ENCODE measurements at places on chromosomes 7 and 10.

DNA sequence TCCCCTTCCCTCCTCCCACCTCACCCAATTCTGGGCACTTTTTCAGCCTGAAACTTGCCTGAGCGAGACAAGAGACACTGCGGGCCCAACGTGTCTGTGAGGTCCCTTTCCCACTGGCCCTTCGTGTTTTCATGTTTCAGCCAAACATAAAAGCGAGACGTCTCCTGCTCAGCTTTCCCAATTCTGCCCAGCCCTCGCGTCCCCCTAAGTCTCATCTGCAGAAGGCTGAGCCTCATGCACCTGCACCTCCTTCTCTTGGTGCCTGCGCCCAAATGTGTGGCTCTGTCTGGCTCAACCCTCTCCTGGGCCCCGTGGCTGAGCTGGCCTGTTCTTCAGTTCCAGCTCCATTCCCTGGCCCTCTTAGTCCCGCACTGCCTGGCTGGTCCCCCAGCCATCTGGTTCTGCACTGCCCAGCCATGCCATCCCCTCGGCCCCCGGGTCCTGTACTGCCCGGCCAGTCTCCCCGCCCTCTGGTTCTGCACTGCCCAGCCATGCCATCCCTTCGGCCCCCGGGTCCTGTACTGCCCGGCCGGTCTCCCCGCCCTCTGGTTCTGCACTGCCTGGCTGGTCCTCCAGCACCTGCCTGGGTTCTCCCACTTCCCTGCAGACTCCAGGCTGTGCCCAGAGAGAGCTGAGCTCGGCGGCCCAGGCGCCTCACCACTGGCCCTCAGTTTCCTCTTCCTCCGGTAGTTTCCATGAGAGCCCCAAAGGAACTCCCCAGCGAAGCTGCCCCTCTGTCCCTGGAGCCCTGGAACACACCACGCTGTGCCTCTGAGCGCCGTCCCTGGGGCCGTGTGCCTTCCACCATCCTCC lies 224.1 kb downstream of the DNAJB6 start:
- H3K36me3 ChIP-seq: peaks cover 75% of the 10 kb centered on the region
- H3K27me3 ChIP-seq: no peaks in the 10 kb centered on the region
- no peak for DNase-seq
- H3K4me1 ChIP-seq: no peaks in the 10 kb centered on the region

DNA sequence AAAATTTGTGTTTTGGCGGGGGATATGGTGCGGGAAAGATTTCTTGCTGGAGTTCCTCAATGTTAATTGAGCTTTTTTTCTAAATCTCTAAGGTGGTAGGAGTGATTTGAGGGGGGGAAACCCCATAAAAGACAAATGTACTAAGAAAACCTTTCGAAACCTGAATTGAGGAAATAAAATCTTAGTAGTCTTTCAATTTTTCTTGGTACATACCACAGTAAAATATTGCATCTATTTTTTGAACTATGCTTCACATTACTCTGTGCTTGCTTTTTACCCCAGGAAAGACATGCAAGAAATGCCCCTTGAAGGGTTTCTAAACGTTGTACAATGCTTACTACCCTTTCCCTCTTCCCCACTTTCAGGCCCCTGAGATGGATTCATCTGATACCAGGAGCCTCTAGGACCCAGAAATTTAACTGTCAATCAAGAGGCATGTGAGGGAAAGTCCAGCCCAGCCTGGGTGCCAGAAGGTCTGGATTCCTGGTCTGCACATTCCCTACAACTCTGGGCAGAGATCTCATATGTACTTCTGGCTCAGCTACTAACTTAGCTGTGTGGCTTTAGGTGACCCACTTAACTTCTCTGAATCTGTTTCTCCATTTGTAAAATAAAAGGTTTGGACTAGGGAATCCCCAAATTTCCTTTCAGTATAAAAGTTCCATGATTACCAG lies 5.8 kb upstream of the PDCD4 start:
- H3K27me3 ChIP-seq: no peaks in the 10 kb centered on the region
- H3K36me3 ChIP-seq: no peaks in the 10 kb centered on the region
- H3K4me3 ChIP-seq: no peak overlapping the region

DNA sequence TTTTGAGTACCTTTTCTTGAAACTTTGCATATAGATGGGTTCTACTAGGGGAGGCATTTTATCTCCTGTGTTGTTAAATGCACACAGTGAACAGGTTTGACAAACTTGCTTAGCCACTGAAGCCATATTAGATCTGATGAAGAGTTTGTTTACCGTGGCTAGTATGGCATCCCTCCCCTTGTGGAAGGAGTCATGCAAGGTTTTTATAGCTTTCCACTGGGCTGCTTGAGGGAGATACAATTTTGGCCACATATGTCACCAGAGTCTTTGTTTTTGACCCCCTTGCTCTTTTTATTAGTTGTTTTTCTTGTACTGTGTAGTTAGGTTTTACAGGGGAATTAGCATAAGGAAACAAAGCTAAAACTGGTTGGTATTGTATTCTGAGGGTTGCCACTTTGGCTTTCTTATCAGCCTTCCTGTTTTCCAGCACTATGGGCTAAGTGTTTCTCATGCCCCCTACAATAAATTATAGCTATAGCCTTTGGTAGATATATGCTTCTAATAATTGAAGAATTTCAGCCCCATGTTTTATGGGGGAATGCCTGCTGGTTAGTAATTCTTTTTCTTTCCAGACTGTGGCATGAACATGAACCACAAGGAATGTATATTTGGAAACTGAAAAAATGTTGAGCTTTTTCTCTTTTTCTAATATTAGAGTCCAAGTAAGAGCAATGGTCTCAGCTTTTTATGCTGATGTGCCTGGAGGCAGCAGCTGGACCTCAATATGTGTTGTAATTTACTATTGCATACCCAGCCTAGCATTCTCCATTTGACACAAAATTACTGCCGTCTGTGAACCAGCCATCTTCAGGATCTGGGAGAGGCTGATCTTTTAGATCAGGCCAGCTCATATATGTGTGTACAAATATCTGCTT lies 18.4 kb upstream of the STEAP2 start:
- no peaks in the 10 kb centered on the region for H3K36me3 ChIP-seq
- no peak overlapping the region for H3K27ac ChIP-seq
- H3K4me1 ChIP-seq: no peaks in the 10 kb centered on the region
- H3K4me3 ChIP-seq: no peak overlapping the region

DNA sequence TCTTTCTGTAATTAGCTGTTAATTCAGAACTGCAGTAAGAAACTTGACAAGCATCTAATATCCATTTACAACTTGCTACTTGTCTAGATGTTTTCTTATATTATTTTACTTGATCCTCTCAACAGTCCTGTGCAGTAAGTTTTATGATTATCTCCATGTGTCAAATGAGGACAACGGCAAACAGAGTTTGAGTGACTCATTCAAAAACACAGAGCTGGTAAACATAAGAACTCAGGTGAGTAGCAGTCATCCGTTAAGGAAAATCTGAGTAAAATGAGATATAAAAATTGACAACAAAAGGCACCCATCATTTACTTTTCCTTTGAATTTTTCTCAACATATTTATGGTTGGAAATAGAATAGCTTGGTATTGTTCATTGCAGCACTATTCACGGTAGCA lies 19.0 kb upstream of the TARP start:
- no peak overlapping the region for H3K4me3 ChIP-seq
- H3K27me3 ChIP-seq: no peaks in the 10 kb centered on the region
- no peaks in the 10 kb centered on the region for H3K4me1 ChIP-seq

- no peaks in the 10 kb centered on the region for H3K27me3 ChIP-seq
- DNase-seq: no peak
- no peak overlapping the region for H3K27ac ChIP-seq
- H3K36me3 ChIP-seq: no peaks in the 10 kb centered on the region
- H3K4me3 ChIP-seq: no peak overlapping the region
Observed at GRCh38 chr10:10293481-10293951, 724.2 kb upstream of the CELF2 start.

- peaks cover 40% of the 10 kb centered on the region for H3K36me3 ChIP-seq
- no peaks in the 10 kb centered on the region for H3K27me3 ChIP-seq
- peak overlapping the region; percentile 87 for H3K27ac ChIP-seq
- peak; percentile 93 for DNase-seq
- H3K4me3 ChIP-seq: peak overlapping the region; percentile 85
Observed at GRCh38 chr7:2632733-2633537, 1.1 kb downstream of the TTYH3 start.

GRCh38 chr7:157329447-157329846 lies 7.4 kb upstream of the DNAJB6 start:
- no peaks in the 10 kb centered on the region for H3K36me3 ChIP-seq
- no peak overlapping the region for H3K4me3 ChIP-seq
- DNase-seq: no peak
- no peak overlapping the region for H3K27ac ChIP-seq
- no peaks in the 10 kb centered on the region for H3K4me1 ChIP-seq
- H3K27me3 ChIP-seq: no peaks in the 10 kb centered on the region

DNA sequence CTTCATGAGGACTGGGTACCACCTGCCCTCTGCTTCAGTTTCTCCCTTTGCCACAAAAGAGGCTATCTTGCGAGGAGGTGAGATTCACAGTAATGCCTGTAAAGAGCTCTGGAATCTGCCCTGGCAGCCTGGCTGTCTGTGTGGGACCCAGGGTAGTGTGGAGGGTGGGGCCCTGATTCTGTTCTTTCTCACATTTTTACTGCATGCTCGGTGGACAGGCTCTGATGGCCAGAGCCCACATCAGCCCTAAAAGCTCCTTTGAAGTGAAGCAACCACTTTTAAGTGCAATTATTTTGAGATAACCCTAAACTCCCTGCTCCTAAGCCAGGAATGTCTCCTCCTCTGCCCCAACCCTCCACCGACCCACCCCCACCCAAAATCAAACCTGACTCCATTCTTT lies 92.1 kb upstream of the PODXL start:
- no peaks in the 10 kb centered on the region for H3K36me3 ChIP-seq
- no peak for DNase-seq
- H3K4me1 ChIP-seq: no peaks in the 10 kb centered on the region
- H3K27me3 ChIP-seq: peaks cover 7% of the 10 kb centered on the region
- no peak overlapping the region for H3K4me3 ChIP-seq

DNA sequence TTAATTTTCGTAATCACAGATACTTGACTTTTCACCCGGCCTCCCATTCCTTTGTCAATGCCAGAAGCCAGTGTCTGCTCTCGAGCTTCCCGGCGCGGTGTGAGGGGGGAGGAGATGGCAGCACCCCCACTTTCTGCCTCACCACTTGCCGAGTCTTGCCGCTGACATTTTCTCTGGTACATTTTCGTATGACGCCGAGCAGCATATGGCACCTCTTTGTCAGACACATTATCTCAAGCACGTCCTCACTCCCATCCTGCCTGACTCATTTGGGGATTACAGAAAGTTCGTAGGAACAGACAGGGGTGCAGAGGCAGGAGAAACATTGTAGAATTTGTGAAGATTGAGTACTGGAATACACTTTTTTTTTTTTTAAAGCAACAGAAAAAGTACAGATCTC lies 60.8 kb upstream of the SORCS3 start:
- H3K4me3 ChIP-seq: no peak overlapping the region
- H3K27me3 ChIP-seq: peaks cover 6% of the 10 kb centered on the region
- H3K27ac ChIP-seq: no peak overlapping the region
- DNase-seq: no peak

- H3K4me3 ChIP-seq: no peak overlapping the region
- no peak for DNase-seq
- H3K4me1 ChIP-seq: no peaks in the 10 kb centered on the region
- no peak overlapping the region for H3K27ac ChIP-seq
Observed at GRCh38 chr10:105611244-105611798, 970.2 kb downstream of the SORCS3 start.

GRCh38 chr10:16902606-16903005 lies 85.4 kb upstream of the RSU1 start:
- no peak overlapping the region for H3K27ac ChIP-seq
- peak; percentile 16 for DNase-seq
- no peaks in the 10 kb centered on the region for H3K36me3 ChIP-seq
- H3K4me1 ChIP-seq: peaks cover 12% of the 10 kb centered on the region
- no peak overlapping the region for H3K4me3 ChIP-seq
- H3K27me3 ChIP-seq: no peaks in the 10 kb centered on the region

DNA sequence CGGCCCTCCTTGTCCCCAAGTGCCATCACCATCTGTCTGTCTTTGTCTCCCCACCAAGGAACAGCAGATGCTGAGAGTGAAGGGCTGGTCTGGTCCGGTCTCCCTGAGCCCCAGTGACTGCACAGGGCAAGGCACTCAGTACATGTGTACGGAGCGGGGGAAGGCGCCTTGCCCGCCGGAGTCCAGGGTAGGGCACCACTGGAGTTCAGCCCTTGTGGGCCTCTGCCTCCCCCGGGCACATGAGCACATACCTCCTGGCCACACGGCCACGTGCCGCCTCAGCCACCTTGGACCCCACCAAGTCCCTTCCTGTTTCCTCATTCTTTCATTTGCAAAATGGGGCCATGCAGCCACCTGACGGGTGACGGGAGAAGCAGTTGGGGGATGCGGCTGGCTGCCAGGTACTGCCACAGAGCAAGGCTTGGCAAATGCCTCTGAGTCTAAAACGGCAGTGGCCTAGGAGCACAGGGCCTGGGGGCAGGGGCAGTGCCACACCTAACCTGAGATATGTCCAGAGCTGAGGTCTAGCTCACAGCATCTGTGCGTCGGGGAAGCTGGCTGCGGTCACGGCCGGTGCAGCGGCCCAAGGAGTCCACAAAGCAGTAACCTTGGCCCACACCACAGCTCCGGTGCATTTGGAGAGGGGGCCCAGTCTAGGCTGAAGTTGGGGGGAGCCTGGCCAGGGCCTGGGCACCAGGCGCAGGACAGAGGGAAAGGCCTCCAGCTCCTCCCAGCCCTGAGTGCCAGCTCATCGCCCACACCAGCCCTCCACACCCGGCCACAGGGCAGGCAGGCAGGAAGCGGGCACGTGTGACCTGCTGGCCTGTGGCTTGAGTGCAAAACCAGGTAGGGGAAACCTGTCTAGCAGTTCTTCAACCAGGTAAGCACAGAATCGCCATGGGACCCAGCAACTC lies 5.2 kb downstream of the ADAP1 start:
- no peaks in the 10 kb centered on the region for H3K4me1 ChIP-seq
- H3K36me3 ChIP-seq: no peaks in the 10 kb centered on the region
- H3K27ac ChIP-seq: no peak overlapping the region
- DNase-seq: no peak
- H3K4me3 ChIP-seq: no peak overlapping the region
- H3K27me3 ChIP-seq: no peaks in the 10 kb centered on the region
